ENCODE measurements at places on chromosomes 5 and 9.

GRCh38 chr5:124444147-124444775 is 302.2 kb downstream of the ZNF608 start:
- no peak for DNase-seq

DNA sequence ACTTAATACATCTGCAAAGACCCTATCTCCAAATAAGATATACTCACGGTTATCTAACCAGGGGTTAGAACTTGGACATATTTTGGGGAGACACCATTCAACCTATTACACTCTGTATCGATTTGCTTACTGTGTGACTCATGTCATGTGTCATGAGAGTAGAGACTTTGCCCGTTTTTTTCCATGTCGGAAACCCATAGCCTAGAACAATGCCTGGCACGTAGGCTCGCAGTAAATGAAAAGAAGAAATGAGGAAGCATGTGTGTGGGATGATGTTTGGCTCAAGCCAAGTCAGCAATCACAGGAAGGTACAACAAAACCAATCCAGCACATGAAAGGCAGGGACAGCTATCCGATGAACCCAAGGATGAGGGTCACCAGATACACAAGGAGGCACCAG is 94.6 kb upstream of the DNAH5 start:
- no peak for DNase-seq

DNA sequence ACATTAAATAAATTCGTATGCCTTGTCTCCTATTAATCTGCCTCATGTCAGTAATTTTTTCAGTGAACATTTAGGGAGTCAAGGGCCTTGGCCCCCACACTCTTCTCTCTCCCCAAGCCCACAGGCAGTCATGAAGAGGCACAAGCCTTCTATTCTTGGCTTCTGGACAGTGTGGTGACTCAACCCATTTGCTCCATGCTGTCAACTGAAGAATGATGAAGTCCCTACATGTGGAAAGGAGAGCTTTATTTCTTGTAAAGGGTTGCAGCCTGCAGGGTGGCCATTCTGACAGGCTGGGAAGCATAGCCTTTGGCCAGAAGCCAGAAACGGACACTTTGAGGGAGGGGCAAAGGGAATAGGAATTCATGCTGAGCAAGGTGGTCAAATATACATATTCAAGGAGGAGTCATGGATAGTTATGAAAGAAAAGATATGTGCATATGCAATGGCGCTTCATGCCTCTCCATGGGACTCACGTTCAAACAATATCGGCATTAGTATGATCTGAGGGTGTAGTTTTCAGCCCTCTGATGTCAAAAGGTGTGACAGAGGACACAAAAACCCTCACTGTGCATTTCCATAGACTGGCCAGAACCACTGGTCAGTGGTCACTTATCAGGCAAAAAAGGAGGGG is 31.3 kb downstream of the ANKRA2 start:
- DNase-seq, result no peak

- no peak for DNase-seq
Observed at GRCh38 chr9:20033511-20033910, 244.7 kb upstream of the SLC24A2 start.

GRCh38 chr9:80649001-80649420 is 1040.3 kb downstream of the TLE1 start:
- no peak for DNase-seq

DNA sequence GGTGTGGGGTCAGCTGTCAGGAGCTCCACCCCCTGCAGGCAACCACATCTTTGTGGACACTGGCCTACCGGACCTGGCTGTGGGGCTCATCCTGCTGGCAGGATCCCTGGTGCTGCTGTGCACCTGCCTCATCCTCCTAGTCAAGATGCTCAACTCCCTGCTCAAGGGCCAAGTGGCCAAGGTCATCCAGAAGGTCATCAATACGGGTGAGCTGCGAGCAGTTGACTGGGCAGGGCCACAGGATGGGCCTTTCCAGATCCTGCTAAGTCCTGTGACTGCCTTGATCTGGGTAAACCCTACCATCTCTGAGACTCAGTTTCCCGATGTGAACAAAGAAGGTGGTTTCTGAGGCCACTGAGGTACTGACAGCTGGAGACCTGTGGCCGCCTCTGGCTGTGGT is 6.5 kb downstream of the PFN3 start:
- DNase-seq, result no peak

GRCh38 chr5:39857041-39857440 is 432.3 kb upstream of the DAB2 start:
- no peak for DNase-seq

DNA sequence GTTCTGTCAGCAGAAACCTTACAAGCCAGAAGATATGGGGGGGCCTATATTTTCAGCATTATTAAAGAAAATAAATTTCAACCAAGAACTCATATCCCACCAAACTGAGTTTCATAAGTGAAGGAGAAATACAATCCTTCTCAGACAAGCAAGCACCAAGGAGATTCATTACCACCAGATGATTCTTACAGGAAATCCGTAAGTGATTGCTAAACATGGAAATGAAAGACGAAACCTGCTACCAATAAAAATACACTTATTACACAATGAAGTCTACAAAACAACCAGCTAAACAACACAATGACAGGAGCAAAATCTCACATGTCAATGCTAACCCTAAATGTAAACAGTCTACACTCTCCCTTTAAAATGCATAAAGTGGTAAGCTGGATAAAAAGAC is 17.8 kb upstream of the C9orf72 start:
- DNase-seq, result no peak

DNA sequence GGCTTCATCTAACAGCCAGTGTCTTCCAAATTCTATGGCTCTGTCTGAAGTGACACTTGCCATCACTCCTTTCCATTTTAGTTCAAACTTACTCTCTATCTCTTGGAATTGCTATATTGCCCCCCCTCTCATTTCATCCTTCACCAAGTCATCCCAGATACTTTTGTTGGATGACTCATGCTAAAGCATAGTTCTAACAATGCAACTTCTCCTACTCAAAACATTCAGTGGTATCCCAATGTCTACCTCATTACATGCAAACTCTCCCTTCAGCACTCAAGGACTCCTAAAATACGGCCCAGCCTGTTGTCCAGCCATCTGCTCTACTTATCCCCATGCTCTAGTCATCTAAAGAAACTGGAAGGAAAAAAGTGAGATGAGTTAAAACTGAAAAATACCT is 171.6 kb downstream of the RASEF start:
- DNase-seq, result no peak

DNA sequence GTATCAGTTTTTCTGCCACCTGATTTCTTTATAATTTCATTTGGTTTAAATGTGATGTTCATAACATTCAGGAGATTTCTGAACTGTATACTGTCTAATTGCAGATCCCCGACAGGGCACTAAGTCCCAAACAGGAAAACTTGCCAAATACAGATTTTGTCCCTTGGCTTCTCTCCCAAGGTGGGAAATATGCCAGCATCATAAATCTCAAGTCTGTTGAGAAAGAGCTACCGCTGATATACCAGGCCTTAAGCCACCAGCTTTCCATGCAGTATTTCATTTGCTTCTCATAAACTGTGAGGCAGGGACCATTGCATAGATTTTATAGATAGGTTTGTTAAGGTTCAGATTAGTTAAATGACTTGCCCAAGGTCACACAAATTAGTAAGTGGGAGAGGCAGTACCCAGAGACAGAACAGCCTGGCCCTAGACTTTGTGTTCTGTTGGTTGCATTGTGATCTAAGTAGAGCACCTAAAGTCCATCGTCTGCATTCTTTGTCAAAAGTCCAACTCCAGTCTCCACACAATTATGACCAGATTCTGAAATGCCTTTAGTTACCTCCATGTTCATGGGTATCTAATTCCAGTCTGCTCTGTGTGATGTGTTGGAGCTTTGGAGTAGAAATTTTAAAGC is 16.2 kb downstream of the GPR21 start:
- DNase-seq, result no peak

DNA sequence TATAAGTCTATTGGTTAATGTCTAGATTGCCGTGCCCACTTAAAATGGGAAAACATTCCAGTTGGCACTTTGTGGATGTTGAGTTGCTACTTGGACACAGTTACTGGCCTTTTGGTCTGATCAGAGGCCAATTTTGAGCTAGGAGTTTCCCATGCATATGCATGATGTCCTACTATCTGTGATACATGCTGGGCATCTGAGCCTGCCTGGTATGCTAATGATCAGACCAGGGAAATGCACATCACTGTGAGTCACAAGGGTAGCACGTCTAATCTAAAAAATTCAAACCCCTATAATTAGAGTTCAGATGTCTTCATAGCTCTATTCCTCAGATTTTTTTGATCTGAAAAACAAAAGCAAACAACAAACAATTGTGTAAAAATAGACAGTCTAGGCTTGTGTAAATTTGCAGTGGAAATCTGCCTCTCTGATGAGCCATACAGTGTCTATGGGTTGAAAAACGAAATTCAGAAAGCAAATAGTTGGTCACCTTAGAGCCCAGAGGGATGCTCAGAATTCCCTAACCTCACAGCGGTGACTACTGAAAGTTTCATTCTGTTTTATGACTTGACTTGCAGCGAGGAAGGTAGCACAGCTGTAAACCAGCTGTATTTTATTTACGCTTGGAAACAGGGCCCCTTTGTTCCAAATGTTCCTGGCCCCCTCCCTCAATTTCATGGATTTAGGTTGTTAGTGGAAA is 37.3 kb downstream of the PALM2AKAP2 start:
- DNase-seq, result no peak

DNA sequence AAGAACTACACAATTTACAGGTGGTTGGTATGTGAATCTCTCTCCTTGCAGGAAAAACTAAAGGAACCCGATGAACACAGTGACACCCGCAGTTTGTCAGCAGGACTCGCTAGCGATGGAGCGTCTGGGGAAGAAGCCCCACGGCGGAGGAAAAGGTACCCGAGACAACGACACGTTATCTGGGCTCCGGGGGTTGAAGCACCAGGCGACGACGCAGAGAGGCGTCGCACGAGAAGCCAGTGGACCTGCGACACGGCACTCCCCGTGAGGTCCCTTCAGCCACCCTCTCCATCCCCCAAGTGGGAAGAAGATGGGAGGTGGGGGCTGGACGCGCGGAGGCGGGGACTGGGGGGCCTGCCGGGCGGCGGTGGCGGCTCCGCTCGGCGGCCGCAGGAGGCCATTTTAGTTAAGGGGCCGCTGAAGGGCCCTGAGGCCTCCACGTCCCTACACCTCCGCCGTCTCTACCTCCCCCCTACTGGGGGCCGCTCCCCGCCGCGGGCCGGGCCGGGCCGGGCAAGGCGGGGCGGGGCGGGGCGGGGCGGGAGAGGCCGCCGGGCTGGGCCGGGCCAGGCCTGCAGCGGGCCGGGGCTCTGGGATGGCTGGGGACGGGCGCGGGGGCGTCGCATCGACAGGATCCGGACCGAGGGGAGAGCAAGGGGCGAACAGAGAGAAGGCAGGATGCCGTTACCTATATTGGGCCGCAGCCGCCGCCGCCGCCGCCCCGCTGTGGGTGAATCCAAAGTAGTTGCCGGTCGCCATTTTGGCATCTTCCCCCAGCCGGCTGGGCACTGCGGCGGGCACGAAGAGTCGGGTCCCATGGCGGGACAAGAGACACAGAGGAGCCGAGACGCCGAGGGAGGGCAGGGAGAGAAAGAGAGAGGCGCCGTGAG is 754 bp downstream of the ZFR start:
- no peak for DNase-seq

GRCh38 chr9:126939821-126940221 is 25.2 kb downstream of the RALGPS1 start:
- DNase-seq, result no peak

DNA sequence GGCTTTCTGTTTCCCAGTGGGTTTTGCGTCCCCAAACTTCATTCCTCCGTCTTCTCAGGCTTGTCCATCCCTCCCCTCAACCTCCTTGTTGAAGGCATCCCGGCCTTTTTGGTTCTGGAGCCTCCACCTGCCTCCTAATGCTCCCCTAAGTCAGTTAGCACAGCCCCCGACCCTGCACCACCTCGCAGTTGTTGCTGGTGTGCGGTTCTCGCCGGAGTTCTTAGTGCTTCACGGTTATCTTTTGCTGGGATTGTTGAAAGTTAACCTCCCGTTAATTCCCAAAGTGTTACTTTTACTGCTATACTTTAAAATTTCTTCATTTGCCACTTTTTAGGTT is 447 bp downstream of the UBLCP1 start:
- no peak for DNase-seq

DNA sequence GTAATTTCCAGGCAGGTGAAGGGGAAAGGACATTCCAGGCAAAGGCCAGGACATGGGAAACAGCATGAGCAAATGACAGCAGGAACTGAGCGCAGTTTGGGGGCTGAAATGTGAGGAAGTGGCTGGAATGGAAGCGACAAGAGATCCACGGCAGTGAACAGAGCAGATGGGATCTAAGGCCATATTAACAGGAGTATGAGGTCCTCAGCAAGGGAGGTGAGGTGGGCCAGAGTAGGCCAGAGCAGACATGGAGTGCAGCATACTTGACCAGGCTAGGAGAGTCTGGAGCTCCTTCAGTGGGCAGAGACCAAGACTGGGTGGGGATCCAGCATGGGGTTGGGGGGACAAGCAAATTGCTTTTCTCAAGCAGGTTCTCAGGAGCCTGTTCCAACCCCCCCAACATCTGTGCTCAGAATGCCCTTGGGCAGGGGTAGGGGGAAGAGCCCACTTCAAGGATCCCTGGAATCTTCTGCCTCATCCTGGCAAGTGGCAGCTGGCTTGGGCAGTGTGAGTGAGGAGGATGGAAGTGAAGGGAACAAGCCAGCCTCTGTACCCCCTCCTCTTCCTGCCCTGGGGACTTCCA is 34.5 kb downstream of the DAB2IP start:
- DNase-seq, result no peak

DNA sequence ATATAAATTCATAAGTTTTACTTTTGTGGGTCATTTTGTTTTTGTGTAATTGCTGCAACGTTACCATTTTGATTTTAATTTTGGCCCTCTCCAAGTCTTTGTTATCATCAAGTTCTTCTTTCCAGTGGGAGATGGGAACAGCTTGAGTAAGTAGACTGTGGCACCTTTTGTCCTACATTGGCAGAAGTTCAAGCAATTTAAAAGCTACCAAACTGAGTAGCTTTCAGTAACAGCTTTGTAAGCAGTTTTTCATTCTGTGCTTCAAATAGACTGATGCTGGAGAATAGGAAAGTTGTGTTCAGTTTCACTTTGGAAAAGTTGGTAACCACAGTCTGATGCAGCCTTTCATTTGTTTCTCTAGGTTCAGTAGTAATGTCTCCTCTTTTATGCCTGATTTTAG is 47.8 kb upstream of the TMED7 start:
- no peak for DNase-seq

- DNase-seq, result no peak
Observed at GRCh38 chr5:2832394-2832793, 80.9 kb upstream of the IRX2 start.

GRCh38 chr5:36270175-36270574 is 28.4 kb upstream of the NADK2 start:
- DNase-seq, result no peak
